Temporal lobe (tissue), 4 donors: ENCODE measurements at places on chromosomes 2 and 18. TPM values are rescaled to one million over a fixed set of nuclear protein-coding genes. Genes with fewer than 3 reads are reported as not detected.

Gene MYO1B
- total RNA-seq: 59.5 TPM

Gene ANKRD30BL
- total RNA-seq: 8.9 TPM

Gene UGT1A7
- not detected for total RNA-seq

Gene CHMP3
- total RNA-seq: 36.1 TPM

Gene NT5DC4
- total RNA-seq: not detected

Gene CCDC121
- 3.9 TPM for total RNA-seq

Gene CYP27A1
- total RNA-seq: 4.4 TPM

Gene CRYBA2
- not detected for total RNA-seq

Gene AMER3
- 26.8 TPM for total RNA-seq

Gene VIT
- total RNA-seq: not detected

Gene MDH1B
- total RNA-seq: 3.4 TPM

Gene NCKAP1
- 163 TPM for total RNA-seq

Gene CREG2
- 8.1 TPM for total RNA-seq

Gene PKDCC
- total RNA-seq: 9.6 TPM

Gene CAPN14
- total RNA-seq: 0.98 TPM

Gene SLC19A3
- total RNA-seq: 1.5 TPM

Gene LAMA3
- total RNA-seq: 2.5 TPM

Gene DOK6
- 61.5 TPM for total RNA-seq

Gene CD8B2
- total RNA-seq: under 0.01 TPM

Gene ITGB6
- total RNA-seq: not detected

Gene C2orf81
- total RNA-seq: 1.2 TPM

Gene CYTIP
- 2.0 TPM for total RNA-seq

Gene ERBB4
- 99.1 TPM for total RNA-seq

Gene RFTN2
- total RNA-seq: 18.7 TPM

Gene SIX3
- total RNA-seq: 0.49 TPM

Gene PIKFYVE
- total RNA-seq: 43.8 TPM

Gene FTCDNL1
- total RNA-seq: 5.4 TPM

Gene ST8SIA5
- total RNA-seq: 13.3 TPM

Gene NXPH2
- 17.2 TPM for total RNA-seq

Gene MC2R
- total RNA-seq: not detected

Gene DUSP11
- 21.9 TPM for total RNA-seq

Gene HOXD12
- not detected for total RNA-seq

Gene STPG4
- total RNA-seq: 0.49 TPM

Gene SKOR2
- total RNA-seq: not detected

Gene CNDP1
- 0.49 TPM for total RNA-seq
